ENCODE measurements at places on chromosomes 5 and 9. TPM values are rescaled to one million over a fixed set of nuclear protein-coding genes. Genes with fewer than 3 reads are reported as not detected.

Gene DAB2IP
- polyA plus RNA-seq, result not detected

Gene GCNT4
- not detected for polyA plus RNA-seq

Gene OMD
- not detected for polyA plus RNA-seq

Gene S100Z
- polyA plus RNA-seq, result not detected

Gene CMBL
- not detected for polyA plus RNA-seq

Gene ARHGEF39
- 3.1 TPM for polyA plus RNA-seq

Gene AQP7
- polyA plus RNA-seq, result not detected

Gene CYLC2
- not detected for polyA plus RNA-seq

Gene SPATA31C1
- not detected for polyA plus RNA-seq

Gene BTNL3
- polyA plus RNA-seq, result not detected

Gene HTR4
- not detected for polyA plus RNA-seq

Gene SLC36A3
- not detected for polyA plus RNA-seq

GRCh38 chr9:14907360-14907685 is 2.9 kb downstream of the FREM1 start:
- DNase-seq, result no peak

- no peak for DNase-seq
Observed at GRCh38 chr5:79333852-79334557, 98.1 kb downstream of the JMY start.

GRCh38 chr9:96109680-96110351 is 192.2 kb downstream of the HSD17B3 start:
- DNase-seq, result no peak

DNA sequence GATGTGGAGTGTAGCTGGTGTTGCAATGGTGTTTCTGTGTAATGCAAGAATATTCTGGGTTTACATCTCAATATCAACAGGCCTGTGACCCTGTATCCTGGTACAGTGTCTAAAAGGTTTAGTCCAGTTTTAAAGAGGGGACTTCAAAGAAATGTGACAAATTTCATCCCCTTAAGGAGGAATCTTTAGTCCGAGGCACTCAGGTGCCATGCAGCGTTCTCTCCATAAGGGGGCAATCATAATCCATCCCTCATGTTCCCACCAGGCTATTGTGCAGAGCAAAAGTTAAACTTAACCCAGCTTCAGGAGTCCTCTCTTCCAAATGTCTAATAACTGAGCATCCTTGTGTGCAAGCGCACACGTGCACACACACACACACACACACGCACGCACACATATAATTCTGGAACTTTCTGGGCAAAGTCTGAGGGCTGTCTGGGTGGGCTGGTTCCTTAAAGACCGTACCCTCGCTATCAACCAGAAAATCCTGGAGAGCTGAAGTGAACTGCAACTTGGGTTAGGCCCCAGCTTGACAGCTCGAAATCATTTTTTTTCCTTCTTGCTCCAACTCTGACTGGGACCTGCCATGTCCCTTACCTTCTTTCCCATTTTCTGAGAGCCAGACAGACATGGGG is 46.0 kb downstream of the CRB2 start:
- no peak for DNase-seq

DNA sequence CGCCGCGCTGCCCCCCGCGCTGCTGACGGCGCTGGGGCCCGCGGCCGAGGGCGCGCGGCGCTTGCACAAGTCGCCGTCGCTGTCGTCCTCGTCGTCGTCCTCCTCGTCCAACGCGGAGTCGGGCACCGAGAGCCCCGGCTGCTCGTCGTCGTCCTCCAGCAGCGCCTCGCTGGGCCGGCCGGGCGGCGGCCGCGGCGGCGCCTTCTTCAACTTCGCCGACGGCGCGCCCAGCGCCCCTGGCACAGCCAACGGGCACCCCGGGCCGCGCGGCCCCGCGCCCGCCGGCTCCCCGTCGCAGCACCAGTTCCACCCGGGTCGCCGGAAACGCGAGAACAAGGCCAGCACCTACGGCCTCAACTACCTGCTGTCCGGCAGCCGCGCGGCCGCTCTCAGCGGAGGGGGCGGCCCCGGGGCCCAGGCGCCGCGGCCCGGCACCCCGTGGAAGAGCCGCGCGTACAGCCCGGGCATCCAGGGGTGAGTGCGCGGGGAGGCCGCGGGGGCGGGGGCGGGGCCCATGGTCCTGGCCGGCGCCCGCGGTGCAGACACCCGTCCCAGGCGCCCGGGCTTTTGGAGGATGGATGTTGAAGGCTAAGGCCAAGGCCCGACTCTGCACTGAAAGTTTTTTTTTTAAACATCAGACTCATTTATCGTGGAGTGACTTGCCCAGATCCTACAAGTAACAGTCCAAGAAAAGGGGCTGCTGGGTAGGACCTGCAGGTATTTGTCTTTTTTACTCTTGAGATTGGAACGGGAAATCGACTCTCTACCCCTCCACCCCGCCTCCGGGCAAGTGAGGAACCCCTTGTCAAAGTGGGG is 1.2 kb downstream of the TENT4A start:
- DNase-seq, result peak; percentile 30

- DNase-seq, result no peak
Observed at GRCh38 chr5:118017536-118017935, 970.8 kb downstream of the DTWD2 start.

GRCh38 chr9:105296445-105296844 is 52.0 kb downstream of the SLC44A1 start:
- no peak for DNase-seq

DNA sequence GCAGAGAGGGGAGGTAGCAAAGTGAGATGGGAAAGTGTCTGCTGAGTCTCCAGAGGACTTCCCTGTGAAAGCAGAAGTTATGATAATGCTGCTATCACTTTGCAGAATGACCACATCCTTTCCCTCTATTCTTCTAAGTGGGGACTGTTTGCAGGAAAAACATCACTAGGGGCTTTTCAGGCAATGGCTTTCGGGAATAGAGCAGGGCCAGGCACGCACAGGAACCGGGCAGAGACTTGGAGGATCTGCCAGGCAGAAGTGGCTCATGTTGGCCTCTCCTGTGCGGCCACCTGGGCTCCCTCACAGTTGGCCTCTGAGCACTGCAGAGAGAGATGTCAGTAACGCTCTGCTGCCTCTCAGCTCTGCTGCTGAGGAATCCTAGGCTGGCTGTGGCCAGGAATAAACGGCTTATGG is 214.7 kb downstream of the MAST4 start:
- DNase-seq, result no peak

DNA sequence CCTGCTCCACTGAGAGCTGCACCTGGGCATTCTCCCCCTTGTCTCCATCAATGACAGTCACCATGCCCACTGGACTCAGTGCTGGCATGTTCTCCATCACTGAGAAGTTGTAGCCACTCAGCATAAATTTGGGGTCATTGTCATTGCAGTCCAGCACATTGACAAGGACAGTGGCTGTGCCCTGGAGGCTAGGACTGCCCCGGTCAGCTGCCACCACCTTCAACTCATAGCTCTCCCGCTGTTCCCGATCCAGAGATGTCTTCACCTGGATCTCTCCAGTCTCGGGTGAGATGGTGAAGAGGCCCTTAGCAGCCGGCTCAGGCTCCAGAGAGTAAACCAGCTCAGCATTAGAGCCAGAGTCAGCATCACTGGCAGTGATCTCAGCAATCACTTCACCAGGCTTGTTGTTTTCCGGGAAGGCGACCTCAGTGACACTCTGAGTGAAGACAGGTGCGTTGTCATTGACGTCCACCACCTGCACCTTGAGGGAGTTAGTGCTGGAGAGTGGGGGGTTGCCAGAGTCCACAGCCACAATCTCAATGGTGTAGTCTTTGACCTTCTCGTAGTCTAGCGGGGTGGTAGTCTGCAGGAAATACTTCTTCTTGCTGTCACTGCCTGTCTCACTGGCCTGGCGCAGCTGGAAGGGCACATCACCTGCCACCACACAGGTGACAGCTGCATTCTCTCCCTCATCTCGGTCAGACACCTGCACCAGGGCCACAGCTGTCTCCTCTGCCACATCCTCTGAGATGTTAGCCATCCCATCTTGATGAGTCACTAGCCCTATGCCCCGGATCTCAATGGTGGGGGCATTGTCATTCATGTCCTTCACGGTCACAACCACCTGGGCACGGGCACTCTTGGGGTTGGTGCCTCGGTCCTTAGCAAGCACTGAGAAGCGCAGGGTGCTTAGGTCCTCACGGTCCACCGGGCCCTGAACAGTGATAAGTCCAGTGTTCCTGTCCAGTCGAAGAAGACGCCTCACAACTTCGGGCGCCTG is 13.5 kb downstream of the PCDH1 start:
- DNase-seq, result no peak

DNA sequence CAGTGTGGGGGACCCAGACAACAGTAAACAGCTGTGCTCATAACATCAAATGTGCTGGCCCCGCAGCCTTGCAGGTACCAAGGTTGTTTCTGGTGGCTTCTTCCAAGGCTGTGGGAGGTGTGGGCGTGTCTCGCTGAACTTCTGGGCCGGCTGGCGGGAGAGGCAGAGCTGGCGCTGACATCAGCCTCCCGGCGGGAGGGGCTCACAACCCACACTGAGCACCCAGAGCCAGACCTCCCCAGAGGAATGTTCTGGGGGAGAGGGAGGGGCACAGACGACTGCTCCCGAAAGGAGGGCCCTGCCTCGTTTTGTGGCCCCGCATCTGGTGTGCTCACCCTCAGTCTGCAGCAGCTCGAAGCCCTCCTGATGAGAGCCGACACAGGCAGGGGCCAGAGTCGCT is 6.9 kb upstream of the SLC12A7 start:
- no peak for DNase-seq

DNA sequence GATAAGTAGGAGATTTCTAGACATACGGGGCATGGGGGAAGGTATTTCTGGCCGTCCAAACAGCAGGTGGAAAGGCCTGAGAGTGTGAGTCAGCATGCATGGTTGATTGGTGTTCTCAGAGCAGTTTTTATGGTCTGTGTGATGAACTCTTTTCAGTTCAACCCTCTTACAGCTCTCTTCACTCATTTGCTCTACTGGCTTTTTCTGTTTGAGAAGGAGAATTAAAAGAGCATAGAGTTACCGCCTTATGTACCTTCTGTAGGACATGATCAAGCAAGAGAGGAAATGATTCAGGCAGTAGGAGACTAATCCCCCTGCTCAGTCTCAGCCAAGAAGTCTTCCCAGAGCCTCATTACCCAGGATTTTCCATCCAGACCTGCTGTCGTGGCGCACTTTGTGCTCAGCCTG is 92.4 kb downstream of the PRDM6 start:
- no peak for DNase-seq

DNA sequence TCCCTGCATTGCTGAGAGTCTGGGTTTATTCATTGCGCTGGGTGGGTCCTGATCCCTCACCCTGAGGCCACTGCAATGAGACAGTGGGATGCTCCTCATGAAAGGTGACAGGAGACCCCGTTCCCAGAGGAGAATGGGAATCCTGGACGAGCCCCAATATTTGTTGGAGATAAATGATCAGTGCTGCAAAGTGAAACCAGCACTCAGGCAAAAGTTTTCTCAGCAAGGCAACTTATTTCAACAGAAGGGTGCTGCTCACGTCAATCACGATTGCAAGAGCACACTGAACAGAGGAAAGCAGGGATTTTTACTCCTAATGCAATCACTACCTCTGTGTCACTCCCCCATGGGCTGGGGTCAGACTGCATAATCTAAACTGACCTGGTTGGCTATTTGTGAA is 110.2 kb upstream of the MAMDC2 start:
- no peak for DNase-seq
